ENCODE measurements at places on chromosomes 7 and 10.

GRCh38 chr7:131026297-131027000 is 292.4 kb upstream of the KLF14 start:
- DNase-seq, result no peak

DNA sequence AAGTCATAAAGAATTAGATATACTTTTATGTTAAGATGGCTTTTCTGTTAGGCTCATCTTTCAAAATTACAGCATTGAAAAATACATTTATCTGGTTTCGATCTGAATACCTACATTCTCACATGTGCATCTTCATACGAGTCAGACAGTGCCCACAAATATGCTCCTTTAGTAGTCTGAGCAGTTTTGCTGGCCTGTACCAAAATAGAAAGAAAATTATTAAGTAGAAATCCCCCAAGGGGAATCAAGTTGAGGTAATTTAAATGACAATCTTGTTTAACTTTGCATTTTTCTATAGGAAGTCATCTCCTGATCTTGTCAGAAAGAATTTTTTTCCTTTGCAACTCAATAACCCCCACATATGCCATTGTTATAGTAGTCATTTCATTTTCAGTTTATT is 287.4 kb upstream of the SEMA3D start:
- no peak for DNase-seq

- no peak for DNase-seq
Observed at GRCh38 chr10:26361971-26362370, 76.2 kb upstream of the APBB1IP start.

DNA sequence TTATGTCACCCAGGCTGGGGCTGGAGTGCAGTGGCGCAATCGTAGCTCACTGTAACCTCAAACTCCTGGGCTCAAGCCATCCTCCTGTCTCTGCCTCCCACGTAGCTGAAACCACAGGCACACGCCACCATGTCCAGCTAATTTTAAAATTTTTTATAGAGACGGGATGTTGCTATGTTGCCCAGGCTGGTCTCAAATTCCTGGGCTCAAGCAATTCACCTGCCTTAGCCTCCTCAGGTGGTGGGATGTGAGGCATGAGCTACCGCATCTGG is 123.2 kb upstream of the PARD3 start:
- no peak for DNase-seq

DNA sequence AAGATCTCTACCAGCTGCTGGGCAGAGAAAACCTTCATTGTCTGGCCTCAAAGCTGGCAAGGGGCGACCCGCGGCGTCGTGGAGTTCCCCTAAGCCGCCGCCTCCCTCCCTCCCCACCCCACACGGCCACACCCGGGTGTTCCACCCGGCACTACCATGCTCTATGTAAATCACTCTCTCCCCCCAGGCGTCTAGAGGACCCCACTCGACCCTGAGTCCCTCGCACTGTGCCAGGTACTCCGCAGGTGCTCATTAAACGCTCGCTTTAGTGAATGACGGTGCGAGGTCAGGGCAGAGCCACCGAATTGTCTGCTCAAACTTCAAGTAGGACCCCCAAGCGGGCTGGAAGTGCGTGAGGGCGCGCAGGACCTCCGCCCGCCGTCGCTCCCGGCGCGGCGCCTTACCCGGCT is 628 bp downstream of the PARP12 start:
- DNase-seq, result no peak

- no peak for DNase-seq
Observed at GRCh38 chr10:53430127-53430891, 657.7 kb upstream of the MBL2 start.

GRCh38 chr10:91883549-91884444 is 25.5 kb downstream of the FGFBP3 start:
- DNase-seq, result no peak

DNA sequence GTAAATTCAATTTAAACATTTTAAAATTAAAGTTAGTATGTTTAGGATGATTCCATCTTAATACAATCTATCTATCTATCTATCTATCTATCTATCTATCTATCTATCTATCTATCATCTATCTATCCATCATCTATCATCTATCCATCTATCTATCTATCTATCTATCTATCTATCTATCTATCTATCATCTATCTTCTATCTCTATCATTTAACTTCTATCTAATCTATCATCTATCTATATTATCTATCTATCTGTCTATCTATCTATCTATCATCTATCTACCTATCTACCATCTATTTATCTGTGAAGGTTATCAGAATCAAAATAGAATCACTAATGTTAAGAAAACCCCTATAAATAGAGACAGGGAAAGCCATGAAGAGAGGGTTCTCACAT is 78.3 kb downstream of the RAMP3 start:
- DNase-seq, result no peak

- DNase-seq, result no peak
Observed at GRCh38 chr10:121079226-121079625, 228.1 kb downstream of the WDR11 start.

- no peak for DNase-seq
Observed at GRCh38 chr10:66837335-66837734, 88.5 kb upstream of the LRRTM3 start.

- no peak for DNase-seq
Observed at GRCh38 chr7:44889086-44889781, 3.9 kb upstream of the PURB start.

DNA sequence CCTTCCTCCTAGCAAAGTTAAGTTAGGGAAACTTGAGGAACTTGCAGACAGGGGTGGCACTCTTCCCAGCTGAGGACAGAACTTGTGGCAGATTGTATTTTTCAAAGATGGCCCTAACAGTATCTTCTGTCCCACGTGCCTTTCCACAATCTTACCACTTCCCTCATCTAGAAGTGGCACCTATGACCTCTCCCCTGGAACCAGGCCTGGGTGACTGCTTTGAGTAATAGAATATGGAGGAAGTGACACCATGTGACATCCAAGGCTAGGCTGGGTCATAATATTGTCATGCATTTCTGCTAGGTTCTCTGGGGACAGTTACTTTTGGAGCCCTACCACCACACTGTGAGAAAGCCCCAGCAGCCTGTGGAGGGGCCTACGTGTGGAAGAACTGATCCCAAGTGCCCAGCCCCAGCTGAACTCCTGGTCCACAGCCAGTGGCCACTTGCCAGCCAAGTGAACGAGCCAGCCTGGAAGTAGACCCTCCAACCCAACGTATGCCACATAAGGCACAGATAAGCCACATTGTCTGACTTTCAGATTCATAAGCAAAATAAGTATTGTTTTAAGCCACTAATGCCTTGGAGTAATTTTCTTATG is 193.7 kb downstream of the PTPN20 start:
- no peak for DNase-seq

GRCh38 chr7:156968183-156968582 is 18.7 kb downstream of the NOM1 start:
- no peak for DNase-seq

DNA sequence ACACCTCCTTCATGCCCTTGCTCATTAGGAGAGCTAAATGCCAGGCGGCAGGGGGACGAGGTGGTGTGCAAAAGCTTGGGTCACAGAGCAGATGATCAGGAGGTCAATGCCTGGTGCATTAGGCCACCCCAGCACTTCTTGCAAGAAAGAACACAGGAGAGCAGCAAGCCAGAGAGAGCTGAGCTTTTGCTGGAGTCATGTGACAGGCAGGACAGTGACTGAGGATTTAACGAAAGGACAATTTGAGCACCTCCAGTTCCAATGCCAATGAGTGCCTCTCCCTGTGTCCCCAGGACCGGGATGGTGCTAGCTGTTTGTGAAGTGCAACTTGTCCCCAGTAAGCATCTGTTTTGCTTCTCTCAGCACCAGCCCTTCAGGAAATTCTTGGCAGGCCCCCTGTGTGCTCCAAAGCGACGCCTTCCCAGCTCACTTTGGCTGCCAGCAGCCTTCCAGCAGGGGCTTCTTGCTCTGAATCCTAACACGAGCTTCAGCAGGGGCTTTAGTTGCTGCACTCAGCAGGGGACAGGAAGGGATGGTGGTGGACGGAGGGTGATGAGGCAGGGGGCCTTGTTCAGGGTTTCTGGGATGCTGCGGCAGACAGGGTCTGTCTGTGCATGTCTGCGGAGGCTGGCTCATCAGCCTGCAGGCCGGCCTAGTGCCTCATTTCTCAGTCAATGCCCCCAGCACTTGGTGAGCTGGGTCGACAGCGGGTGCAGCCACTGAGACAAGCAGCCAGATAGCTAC is 368.1 kb downstream of the RPS24 start:
- DNase-seq, result no peak

DNA sequence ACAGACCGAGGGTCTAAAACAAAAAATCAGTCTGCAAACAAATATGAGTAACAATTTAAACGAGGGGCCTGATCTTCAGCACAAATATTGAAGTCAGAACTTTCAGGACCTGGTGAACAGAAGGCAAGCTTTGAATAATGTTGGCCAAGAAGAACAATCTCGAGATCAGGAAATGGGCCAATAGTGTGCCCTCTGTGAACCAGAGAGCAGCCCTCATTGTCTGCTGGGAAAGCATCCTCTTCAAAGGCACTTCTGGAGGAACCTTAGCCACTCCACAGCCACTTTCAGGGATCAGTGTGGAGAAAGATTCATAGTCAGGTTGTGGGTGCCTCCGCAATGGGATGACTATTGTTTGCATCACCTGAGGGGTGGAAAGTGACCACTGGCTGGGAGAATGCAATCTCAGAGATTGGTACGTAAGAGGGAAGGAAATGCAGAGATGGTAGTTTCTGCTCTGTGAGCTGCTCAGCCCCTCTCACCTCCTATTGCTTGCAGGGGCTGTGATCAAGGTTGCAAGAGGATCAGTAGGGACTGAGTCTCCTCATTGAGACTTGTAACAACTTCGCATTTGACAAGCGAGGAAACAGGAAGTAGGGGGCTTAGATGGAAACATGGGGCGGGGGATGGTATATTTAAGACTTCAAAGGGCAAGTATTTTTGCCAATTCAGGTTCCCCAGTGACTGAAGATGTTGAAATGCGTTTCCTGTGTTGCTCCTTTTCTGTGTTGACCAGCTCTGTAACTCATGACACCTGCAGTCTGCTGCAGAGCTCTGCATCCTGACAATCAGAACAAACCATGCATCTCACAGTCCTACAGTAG is 28.4 kb upstream of the IFRD1 start:
- no peak for DNase-seq

DNA sequence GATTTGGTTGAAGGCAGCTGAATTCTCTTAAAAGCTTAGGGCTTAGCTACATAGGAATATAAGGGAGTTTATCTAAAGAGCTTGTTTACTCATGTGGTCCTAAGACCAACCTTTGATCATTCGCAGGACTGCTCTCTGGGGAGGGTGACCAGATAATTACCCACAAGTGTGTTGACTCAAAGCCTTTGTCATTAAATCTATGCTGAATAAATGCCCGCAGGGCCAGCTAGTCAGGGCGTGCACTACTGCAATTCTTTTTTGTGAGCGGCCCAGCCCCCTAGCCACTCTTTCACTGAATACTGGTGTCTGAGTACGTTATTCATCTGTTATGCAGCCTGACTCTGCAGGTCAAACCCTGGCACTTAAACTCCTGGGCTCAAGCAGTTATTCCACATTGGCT is 69.6 kb downstream of the AKAP9 start:
- no peak for DNase-seq

DNA sequence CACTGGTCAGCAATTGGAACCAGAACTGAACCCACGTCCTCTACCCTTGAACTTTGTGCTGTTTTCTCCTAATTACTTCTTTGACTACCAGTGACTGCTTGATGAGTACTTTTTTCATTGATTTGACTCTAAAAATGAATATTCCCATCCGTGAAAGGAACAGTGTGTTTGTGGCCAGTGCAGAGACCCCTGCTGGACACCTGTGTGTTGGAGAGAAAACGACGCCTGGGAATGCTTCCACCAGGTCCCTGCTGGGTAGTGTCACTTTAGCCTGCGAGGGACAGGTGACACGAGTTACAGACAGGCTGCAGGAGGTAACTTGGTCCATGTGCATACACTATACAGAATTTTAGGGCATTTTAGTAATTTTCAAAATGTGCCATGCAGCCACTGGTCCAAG is 6.8 kb upstream of the GJD4 start:
- DNase-seq, result no peak

DNA sequence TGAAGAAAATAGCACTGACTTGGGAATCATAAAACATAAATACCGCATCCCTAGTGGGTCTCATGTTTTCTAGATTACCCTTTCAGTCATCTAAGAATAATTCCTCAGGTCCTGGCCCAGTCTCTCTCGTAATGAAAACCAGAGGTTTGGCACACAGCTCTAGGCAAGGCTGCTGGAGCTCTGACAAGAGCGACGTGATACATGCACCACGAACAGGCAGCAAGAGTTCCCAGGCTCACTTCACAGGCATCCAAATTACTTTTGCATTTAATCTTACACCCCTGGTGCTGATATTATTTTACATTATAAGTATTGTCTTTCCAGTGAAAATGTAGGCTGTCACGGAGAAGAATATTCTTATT is 105.2 kb downstream of the THSD7A start:
- DNase-seq, result no peak

DNA sequence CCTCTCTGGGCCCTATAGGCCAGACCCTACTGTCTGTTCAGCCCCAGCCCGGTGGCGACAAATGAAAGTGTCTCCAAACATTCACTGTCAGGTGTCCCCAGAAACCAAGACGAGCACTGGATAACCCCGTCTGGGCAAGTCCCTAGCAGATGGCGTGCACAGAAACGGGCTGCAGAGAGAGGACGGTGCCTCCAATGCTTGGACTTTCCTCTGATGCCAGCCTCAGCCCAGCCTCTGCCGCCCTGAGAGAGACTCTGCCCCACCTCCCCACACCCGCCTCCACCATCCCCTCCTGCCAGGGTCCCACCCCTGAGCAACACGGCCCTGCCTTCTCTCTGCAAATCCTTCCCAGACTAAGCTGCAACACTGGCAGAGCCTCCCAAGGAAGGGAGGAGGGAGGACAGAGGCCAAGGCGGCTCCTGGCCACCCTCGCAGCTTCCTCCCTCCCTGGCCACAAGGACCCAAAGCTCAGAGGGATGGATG is 7.4 kb upstream of the LFNG start:
- no peak for DNase-seq

GRCh38 chr10:1665021-1665661 is 72.2 kb downstream of the ADARB2 start:
- DNase-seq, result no peak

- no peak for DNase-seq
Observed at GRCh38 chr10:132078746-132079345, 13.1 kb downstream of the JAKMIP3 start.

- no peak for DNase-seq
Observed at GRCh38 chr7:7889791-7890568, 78.6 kb upstream of the GLCCI1 start.

DNA sequence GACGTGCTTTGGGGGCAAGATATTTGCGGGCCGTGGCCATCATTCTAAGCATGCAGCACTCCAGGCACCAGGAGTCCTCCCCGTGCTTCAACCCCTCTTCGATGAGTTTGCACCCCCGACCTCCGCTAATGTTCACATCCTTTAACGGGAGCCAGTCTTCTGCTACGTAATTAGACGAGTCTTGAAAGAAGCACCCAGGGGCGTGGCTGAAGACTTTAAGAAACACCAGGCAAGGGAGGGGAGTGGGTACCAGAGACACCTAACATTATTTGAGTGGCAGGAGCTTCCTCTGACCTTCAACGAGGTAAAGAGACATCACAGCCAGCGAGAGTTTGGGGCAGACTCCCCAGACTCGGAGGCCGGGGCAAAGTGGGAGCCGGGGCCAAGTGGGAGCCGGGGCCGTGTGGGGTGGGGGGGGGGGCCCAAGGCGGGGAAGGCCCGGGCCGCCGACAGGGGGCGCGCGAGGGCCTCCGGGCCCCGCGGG is 31.1 kb upstream of the TOMM7 start:
- DNase-seq, result peak; percentile 90

- no peak for DNase-seq
Observed at GRCh38 chr10:70699659-70700174, 27.4 kb downstream of the ADAMTS14 start.
